ENCODE measurements at places on chromosomes 3 and 15.

- no peak for DNase-seq
These were observed 436.0 kb upstream of the THBS1 start for GRCh38 chr15:39144613-39145499.

DNA sequence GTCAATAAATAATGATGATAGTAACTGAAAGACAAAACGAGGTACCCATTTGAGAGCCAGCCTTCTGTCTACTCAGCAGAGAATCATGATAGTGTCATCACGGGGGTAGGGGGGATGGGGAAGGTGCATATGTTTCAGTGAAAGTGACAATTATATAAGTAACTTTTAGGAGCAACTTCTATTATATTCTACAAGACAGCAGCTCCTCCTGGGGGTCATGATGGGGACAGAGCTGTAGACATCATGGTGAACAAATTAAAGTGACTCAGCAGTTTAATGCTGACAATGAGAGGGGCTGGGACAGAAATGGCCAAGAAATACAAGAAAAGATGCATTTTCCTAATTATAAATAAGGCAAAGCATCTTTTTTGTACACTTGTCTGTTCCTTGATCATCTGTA is 11.8 kb downstream of the CAPN3 start:
- no peak for DNase-seq

GRCh38 chr3:53248161-53248560 is 7.7 kb downstream of the TKT start:
- no peak for DNase-seq

- no peak for DNase-seq
These were observed 25.9 kb downstream of the PHC3 start for GRCh38 chr3:170155604-170156003.

- no peak for DNase-seq
These were observed 5.6 kb downstream of the ZBTB38 start for GRCh38 chr3:141373768-141374526.

- no peak for DNase-seq
These were observed 147.5 kb upstream of the SOX2 start for GRCh38 chr3:181564222-181564621.

DNA sequence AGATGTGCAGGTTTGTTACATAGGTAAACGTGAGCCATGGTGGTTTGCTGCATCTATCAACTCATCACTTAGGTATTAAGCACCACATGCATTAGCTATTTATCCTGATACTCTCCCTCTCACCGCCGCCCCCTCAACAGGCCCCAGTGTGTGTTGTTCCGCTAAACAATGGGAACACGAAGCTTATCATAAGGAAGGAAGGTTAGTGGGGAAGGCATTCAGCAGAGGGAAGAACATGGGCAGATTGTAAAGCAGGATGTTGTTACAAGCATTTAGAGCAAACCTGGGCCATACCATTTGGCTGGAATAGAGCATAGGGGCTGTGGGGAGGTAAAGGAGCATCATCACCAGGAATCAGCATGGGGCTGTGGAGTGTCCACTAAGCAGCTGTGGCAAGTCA is 111.8 kb downstream of the SSR3 start:
- no peak for DNase-seq

DNA sequence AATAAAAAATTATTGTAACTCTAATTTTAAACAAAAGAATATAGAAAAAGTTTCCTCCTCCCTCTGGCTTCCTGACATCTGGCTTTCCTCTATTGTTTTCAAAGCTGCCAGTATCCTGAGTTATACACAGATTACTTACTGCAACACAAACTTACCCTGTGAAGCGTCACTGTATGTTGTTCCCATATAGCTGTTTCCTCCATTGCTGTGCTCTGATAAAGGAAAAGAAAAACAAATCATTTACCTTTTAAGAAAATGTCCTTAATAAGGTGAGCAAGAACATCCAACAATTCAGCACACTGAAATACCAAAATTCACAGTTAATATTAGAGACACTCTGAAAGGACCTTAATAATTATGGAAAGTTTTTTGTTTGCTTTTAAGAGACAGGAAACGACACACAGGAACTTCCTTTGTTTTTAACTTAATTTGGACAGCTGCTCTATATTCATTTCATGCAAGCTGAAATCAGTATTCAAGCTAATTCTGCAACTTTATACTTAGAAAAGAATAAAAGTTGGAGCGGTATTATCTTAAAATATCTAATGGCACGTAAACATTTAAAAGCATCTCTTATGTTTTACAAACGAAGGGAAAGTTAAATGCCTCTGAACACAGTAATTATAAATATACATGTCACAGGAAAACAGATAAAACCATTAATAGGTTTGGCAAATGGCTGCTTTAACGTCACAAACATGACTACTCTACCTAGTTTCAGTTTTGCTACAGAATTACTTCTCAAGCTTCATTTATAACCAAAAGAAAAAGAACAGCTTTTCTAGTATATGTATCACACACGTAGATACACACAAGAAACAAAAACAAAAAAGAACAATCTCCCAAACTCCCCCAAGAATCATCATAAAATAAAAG is 21.5 kb downstream of the TJP1 start:
- DNase-seq = no peak

Data from stimulated activated naive CD4-positive, alpha-beta T cell treated with Interleukin-2 at 50 U/mL for 16 hours (primary cell).